ENCODE measurements at places on chromosomes 12 and 14.

DNA sequence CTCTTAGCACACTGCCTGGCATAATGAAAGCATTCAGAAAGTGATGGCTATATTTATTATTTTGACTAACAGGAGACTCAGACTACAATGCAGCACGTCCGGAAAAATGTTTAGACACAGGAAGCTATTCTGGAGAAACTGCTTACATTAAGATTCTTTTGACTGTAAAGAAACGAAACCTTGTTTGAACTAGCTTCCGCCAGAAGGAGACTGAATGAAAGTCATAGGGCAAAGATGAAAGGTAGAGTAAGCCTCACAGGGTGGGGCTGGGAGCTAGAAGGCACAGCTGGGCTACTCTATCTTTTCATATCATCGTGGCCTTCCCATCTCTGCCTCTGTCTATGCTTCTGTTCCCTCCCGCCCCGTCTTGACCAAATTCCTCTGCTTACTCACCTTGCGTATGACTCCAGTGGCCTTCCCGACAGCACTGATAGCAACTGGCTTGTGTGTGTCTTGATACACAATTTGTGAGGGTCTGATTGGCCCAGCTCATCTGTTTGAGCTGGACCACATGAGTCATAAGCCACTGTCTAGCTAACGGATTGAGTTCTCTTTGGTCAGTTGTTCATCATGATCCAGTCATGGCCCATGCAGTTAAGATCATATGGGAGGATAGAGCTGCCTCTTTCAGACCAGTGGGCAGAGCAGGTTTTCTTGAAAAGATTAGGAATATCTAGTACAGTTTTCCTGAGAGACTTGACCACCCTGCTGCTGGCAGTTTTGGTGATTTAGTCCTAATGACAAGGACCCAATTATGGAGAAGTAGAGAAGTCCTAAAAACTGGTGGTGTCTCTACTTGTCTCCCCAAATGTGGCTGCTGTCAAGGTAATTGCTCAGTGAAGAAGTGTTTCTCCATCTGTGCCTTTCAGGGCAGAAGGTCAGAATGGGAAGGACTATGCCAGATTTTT, 151.5 kb upstream of the SLC38A2 start:
- DNase-seq = no peak

DNA sequence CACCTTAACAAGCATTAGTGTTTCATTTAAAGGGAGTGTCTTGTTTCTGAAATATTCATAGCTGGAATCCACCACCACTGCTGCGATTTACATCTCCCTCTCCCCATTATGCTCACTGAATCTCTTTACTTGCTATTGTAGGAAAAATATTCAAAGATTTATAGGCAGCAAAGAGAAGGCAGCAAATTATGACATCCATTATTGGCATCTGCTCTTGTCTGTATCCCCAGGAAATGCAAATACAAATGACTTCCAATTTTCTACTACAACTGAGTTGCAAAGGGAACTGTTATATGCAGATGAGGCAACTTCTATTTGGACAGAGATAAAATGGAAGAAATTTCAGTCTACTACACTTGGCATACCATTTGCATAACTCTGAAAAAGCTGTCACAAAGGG, 88.4 kb upstream of the PRKD1 start:
- no peak for DNase-seq

DNA sequence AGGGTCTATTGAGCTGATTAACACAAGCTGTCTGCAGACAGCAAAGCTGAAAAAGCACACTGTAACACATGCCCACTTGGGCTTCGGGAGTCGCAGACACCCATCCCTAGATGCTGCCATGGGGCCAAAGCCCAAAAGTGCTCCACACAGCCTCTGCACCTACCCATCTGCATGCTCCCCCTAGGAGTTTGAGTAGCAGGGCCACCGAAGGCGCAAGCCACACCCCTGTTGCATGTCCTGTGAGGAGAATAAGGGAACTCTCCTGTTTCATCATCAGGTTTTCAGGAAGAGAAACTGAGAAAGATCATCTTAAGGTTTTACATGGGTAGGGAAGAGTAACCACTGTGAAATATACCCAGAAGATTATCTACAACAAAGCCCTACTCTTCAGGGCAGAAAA, 5.6 kb upstream of the ST8SIA1 start:
- DNase-seq = no peak

GRCh38 chr14:103705504-103706284, 9.6 kb downstream of the XRCC3 start:
- no peak for DNase-seq

DNA sequence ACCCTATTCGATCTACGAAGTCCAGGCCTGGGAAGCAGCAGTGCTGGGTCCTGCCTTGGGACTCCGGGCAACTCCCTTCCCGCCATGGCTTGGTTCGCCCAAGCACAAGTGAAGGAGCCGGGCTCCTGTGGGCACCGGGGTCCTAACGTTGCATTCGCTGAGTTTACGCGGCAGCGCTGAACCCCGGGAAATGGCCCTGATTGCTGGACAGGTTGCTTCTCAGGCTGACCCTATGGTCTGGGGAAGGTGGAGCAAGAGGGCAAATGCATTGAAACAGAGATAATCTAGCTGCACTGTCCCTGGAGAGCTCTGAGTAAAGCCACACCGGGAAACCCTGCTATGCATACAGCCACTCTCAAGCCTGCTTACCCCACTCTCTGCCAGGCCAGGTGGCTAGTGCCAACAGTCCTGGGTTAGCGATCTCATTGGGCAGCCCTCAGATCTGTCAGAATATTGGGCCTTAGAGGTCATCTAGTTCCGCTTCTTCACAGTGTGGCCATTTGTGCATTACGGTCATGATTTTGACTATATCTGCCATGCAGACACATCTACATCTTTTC, 11.3 kb downstream of the SYNE3 start:
- no peak for DNase-seq

DNA sequence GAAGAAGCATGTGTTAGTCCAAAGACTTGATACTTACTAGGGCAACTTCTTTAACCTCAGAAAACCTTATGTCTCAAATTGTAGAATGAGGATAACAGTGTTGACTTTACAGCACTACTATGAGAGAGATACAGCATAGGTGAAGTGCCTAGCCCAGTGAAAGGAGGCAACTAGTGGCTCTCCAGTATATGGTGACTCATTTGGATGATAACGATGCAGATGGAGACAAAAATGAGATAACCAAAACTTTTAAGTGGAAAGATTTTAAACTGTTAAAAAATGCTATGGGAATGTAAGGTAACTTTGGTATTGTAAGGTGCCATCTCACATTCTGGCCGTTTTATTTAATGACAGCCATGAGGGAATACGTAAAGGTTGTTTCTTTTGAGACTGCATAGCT, 2.7 kb downstream of the PHC1 start:
- DNase-seq = no peak
